ENCODE measurements at places on chromosomes 16 and 17. TPM values are rescaled to one million over a fixed set of nuclear protein-coding genes. Genes with fewer than 3 reads are reported as not detected.

- H3K4me3 ChIP-seq = no peak overlapping the region
- H3K4me1 ChIP-seq = peaks cover 9% of the 10 kb centered on the region
- DNase-seq = peak; percentile 67
- no peak overlapping the region for H3K27ac ChIP-seq
- no peaks in the 10 kb centered on the region for H3K36me3 ChIP-seq
Observed at GRCh38 chr16:440627-441026, 15.2 kb downstream of the RAB11FIP3 start.

- H3K4me1 ChIP-seq = peaks cover 13% of the 10 kb centered on the region
- no peak for DNase-seq
- no peak overlapping the region for H3K27ac ChIP-seq
- H3K27me3 ChIP-seq = no peaks in the 10 kb centered on the region
- no peak overlapping the region for H3K4me3 ChIP-seq
- H3K36me3 ChIP-seq = no peaks in the 10 kb centered on the region
Observed at GRCh38 chr17:69602972-69603371, 188.5 kb downstream of the MAP2K6 start.

DNA sequence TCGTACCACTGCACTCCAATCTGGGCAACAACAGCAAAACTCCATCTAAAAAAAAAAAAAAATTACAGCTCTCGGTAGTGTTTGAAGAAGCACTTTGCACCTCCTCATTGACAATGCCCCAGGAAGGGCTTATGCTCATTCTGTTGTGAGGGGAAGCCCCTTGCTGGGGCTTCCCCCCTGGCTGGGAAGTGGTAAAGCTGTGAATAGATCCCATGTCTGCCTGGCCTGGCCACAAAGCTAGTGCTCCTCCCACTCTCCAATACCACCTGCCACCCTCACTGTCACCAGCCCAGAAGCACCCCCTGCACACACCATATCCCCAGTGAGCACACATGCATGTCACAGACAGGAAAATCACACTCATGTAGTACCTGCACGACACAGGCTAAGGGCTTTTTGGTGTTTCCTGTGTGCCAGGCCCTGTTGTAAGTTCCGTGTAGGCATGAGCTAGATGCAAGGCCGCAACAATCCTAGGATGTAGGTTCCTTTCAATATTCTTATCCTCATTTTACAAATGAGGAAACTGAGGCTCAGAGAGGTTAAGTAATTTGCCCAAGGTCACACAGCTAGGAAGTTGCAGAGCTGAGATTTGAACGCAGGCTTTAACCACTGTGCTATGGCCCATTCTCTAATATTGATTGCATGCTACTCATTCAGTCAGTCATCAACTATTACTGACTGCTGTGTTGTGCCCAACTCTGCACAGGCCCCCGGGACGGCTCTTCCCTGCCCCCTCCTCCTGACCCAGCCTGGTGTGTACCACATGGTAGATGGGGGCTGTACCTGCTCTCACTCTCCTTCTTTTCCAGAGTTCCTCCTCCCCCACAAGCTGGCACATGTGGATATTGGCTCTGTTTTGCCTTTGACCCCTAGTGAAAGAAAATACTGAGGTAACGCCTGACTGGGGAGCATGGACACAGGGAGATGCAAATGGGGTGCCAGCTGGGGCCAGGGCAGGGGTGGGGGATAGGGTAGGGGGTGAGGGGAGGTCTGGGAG lies 11.9 kb upstream of the COL1A1 start:
- no peaks in the 10 kb centered on the region for H3K27me3 ChIP-seq
- no peaks in the 10 kb centered on the region for H3K36me3 ChIP-seq
- peak; percentile 26 for DNase-seq
- H3K4me1 ChIP-seq = peaks cover 82% of the 10 kb centered on the region
- no peak overlapping the region for H3K4me3 ChIP-seq
- peak overlapping the region; percentile 96 for H3K27ac ChIP-seq

- H3K27me3 ChIP-seq = no peaks in the 10 kb centered on the region
- peak overlapping the region; percentile 58 for H3K27ac ChIP-seq
- H3K4me3 ChIP-seq = no peak overlapping the region
- peaks cover 44% of the 10 kb centered on the region for H3K4me1 ChIP-seq
- H3K36me3 ChIP-seq = no peaks in the 10 kb centered on the region
- peak; percentile 88 for DNase-seq
Observed at GRCh38 chr17:31722251-31723056, 136.6 kb downstream of the COPRS start.

DNA sequence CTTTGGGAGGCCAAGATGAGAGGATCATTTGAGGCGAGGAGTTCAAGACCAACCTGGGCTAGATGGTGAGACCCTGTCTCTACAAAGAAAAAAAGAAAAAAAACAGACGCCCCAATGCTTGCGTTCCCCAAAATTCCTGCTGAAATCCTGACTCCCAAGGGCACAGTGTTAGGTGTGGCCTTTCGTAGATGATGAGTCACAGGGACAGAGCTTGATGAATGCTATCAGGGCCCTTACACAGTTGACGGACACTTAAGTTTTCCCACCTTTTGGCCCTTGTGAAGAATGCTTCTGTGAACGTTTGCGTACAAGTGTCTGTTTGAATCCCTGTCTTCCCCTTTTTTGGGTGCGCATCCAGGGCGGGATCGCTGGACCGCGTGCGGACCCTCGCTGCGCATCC lies 16.5 kb upstream of the ZNF750 start:
- peaks cover 13% of the 10 kb centered on the region for H3K4me1 ChIP-seq
- H3K4me3 ChIP-seq = no peak overlapping the region
- peaks cover 2% of the 10 kb centered on the region for H3K36me3 ChIP-seq
- H3K27me3 ChIP-seq = no peaks in the 10 kb centered on the region

DNA sequence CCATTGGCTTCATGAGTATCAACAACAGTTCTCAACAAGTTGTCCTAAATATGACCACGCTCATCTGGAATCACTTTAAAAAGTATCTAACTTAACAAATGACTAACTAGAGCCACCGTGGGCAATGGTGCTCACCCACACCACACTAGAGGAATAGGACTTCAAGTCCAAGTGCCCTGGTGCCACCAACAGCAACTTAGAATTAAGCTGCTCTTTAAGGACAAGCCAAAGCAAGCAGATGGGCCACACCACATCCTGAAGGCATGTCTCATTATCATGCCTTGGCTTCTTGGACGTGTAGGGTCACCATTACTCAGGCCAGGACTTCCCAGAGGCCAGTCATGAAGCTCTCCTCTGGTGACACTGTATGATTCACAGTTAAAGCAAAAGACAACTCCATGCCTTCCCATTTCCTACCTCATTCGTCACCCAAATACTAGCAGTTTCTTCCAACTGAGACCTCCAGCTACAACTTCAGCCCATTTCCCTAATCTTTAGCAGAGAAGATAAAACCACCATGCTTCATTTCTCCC lies 9.4 kb upstream of the SLC6A4 start:
- H3K4me1 ChIP-seq = peaks cover 16% of the 10 kb centered on the region
- H3K4me3 ChIP-seq = no peak overlapping the region
- peak overlapping the region; percentile 70 for H3K27ac ChIP-seq

GRCh38 chr17:16120937-16121336 lies 94.4 kb downstream of the NCOR1 start:
- no peak overlapping the region for H3K4me3 ChIP-seq
- no peaks in the 10 kb centered on the region for H3K27me3 ChIP-seq
- H3K27ac ChIP-seq = no peak overlapping the region

- H3K4me1 ChIP-seq = no peaks in the 10 kb centered on the region
- no peak overlapping the region for H3K27ac ChIP-seq
- no peak for DNase-seq
- H3K4me3 ChIP-seq = no peak overlapping the region
- H3K36me3 ChIP-seq = no peaks in the 10 kb centered on the region
Observed at GRCh38 chr17:70888324-70888723, 719.0 kb downstream of the KCNJ2 start.

- H3K27ac ChIP-seq = no peak overlapping the region
- no peak overlapping the region for H3K4me3 ChIP-seq
- H3K27me3 ChIP-seq = no peaks in the 10 kb centered on the region
- H3K36me3 ChIP-seq = no peaks in the 10 kb centered on the region
- DNase-seq = peak; percentile 45
Observed at GRCh38 chr17:19738757-19739156, 9.3 kb downstream of the ALDH3A1 start.

- no peak overlapping the region for H3K4me3 ChIP-seq
- H3K4me1 ChIP-seq = no peaks in the 10 kb centered on the region
- H3K27me3 ChIP-seq = peaks cover under 1% of the 10 kb centered on the region
- peak; percentile 63 for DNase-seq
- H3K27ac ChIP-seq = no peak overlapping the region
Observed at GRCh38 chr17:78122216-78122930, 6.2 kb downstream of the TMC6 start.

DNA sequence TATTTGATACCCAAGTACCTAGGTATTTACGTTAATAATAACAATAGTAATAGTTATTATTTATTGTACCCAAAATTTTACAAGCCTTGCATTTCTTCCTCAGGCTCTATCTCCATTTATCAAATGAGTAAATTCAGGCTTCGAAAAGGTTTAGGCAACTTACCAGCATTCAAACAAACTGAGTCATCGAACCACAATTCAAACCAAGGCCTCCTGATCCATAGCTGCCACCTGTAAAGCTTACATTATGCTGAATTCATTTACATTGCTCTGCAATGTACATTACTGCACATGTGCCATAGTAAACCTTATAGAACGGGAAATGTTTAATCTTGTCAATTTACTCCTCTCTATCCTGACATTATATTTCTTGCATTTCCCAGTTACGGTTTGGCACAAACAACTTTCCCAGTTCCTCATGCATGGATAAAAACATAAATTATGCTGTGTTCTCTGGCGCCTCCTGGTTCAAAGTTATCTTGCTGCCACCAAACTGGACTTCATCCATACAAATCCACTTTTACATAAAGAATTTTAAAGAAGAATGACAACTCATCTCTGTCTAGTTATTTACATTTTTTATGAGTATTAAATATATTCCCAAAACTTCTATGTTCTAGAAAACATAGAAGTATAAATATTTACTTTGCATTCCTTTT lies 360.6 kb upstream of the SOX9 start:
- no peaks in the 10 kb centered on the region for H3K27me3 ChIP-seq
- no peak overlapping the region for H3K27ac ChIP-seq
- H3K4me1 ChIP-seq = no peaks in the 10 kb centered on the region
- no peaks in the 10 kb centered on the region for H3K36me3 ChIP-seq
- H3K4me3 ChIP-seq = no peak overlapping the region

- no peak for DNase-seq
- peak overlapping the region; percentile 72 for H3K4me3 ChIP-seq
- H3K36me3 ChIP-seq = no peaks in the 10 kb centered on the region
- peaks cover 65% of the 10 kb centered on the region for H3K27me3 ChIP-seq
- peak overlapping the region; percentile 60 for H3K27ac ChIP-seq
Observed at GRCh38 chr17:48543107-48543853, 1.6 kb downstream of the HOXB2 start.

DNA sequence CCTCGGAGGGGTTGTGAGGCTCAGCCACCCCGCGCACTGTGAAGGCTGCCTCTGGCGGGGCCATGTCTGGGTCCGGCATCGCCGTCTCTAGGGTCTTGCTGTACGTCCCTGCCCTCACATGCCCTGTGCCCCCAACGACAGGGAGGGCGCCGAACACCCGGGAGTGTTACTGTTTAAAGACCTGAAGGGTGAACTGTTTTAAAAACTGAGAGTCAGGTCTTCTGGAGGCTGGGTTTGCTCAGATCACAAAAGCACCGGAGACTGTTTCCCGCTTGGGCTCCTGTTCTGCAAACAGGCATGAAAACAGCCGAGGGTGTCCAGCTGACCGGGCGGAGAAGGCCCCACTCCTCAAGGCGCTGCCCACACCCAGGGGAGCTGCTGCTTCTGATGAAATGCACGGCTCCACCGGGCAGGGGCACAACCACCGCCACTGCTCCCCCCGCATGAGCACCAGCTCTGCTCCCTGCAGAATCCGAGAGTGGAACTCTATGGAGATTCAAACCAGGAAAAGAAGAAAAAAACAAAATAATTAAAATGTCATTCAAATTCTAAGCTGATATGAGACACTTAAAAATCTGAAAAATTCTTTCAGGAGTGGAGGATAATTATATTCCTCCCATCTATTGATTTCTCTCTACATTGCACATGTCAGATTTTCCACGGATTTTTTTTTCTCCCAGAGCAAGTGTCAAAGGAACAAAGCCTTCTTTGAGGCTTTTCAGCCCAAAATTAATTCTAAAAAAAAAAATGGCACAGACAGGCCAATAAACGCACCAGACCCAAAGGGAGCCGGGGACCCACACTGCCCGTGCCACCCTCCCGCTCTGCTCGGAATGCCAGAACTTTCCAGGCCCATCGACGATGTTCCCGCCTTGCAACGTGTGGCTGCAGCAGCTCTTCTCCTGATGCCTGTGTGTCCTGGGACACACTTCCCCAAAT lies 74.3 kb downstream of the LMF1 start:
- H3K4me1 ChIP-seq = no peaks in the 10 kb centered on the region
- no peak overlapping the region for H3K4me3 ChIP-seq
- no peak overlapping the region for H3K27ac ChIP-seq
- DNase-seq = no peak
- no peaks in the 10 kb centered on the region for H3K27me3 ChIP-seq
- H3K36me3 ChIP-seq = no peaks in the 10 kb centered on the region

GRCh38 chr17:44602390-44602789 lies 45.1 kb downstream of the FZD2 start:
- no peak overlapping the region for H3K4me3 ChIP-seq
- H3K36me3 ChIP-seq = no peaks in the 10 kb centered on the region
- peaks cover 21% of the 10 kb centered on the region for H3K4me1 ChIP-seq
- no peak overlapping the region for H3K27ac ChIP-seq
- DNase-seq = no peak
- no peaks in the 10 kb centered on the region for H3K27me3 ChIP-seq

DNA sequence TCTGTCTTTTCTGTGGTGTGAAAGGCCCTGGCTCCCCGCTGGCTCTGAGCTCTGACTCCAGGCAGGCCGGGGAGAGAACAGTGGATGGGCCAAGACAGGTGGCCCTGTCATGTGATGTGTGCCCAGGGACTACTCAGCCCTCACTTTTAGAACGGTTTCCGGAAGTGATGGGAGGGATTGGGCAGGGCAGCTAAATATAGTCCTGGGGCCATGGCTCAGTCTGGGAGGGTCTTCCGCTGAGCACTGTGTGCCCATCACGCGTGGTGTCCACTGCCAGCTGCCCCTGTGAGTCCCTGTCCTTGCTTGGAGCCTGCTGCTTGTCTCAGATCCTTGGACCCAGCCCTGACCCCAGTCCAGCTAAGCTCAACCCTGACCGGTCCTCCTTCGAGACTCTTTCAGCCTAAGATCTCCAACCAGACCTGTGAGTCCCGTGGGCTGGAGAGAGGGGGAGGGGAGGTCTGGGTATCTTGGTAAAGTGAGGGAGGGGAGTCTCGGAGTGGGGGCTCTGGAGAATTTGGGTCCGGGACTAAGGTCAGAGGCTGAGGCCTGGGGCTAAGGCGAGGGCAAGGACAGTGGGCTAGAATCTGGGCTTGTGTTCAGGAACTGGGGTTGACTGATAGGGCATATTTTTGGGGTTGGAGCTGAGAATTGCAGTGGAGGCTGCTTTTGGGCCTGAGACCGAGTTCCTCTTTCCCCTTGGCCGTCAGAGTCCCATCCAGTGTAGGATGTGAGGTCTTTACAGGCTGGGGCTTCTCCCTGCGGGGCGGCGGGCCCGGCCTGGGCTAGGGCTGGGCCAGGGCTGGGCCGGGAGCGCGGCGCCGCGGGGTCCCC lies at the start of gene TRIM72:
TRIM72 (plus strand) TSS at position 243 of the 831 bp plus-strand sequence. CDS start 620 bp downstream, outside the sequence.
- no peaks in the 10 kb centered on the region for H3K36me3 ChIP-seq
- H3K27me3 ChIP-seq = peaks cover 51% of the 10 kb centered on the region
- peaks cover 3% of the 10 kb centered on the region for H3K4me1 ChIP-seq
- peak; percentile 91 for DNase-seq
- no peak within 1 kb of the TSS for H3K27ac ChIP-seq

The CRHR1 gene
- not detected for total RNA-seq

The SLC5A11 gene
- total RNA-seq = not detected

The NPIPB13 gene
- total RNA-seq = 5.9 TPM

The PRSS22 gene
- not detected for total RNA-seq

The DHX58 gene
- total RNA-seq = 18.5 TPM

All from osteoblast (primary cell).